Globus pallidus (tissue), 1 donor: ENCODE measurements at places on chromosomes 3 and 15.
A peak's percentile ranks its signal among the peaks of the same experiment; 100 is the strongest.

DNA sequence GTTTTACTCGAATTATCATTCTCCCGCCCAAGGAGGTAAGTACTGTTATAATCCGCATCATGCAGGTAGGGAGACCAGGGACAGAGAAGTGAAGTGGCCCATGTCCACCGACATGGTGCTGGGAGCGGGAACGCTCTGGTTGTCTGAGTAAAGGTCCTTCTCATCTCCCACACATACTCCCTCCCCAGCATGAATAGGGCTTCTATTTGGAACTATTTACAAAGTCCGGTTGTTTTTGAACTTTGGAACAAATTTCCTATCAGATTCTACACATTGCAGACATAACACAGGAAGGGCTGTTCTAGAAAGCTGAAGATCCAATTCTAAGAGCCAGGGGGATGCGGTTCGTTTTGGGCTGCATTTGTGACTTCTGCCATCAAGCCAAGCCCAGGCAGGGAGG is 94.8 kb upstream of the TLE3 start:
- no peak for DNase-seq

DNA sequence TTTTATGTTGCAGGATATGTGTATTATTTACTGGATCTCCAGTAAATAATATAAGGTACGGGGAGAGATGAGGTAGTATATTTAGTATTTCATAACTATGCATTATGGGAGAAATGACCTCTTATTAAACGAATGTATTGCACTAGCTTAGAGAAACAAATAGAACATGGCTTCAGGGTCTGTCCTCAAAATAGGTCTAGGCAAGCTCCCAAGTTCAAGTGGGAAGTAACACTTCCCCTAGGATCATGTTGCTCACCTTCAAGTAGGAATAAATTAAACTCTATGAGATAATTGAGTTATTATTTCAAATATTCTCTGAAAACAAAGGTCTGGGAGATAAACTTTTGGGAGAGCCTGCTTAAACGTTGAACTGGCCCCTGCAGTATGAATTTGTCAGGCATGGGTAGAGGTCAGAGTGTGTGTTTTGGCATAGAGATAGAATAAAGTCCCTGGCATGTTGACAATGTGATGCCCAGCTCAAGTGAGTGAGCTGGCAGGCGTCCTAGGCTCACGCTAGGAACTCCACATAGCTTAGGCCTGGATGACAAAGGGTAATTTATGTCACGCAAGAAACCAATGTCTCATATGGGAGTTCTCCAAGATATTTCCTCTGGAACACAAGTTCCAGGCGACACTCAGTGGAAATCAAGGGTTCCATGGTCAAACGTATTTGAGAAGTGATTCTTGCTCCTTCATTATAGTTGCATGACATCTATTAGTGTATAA is 236.8 kb downstream of the CACNA2D3 start:
- no peak for DNase-seq

- DNase-seq, result no peak
Observed at GRCh38 chr15:66308531-66308930, 15.2 kb downstream of the DIS3L start.

- DNase-seq, result no peak
Observed at GRCh38 chr15:96047255-96047931, 283.1 kb upstream of the NR2F2 start.

DNA sequence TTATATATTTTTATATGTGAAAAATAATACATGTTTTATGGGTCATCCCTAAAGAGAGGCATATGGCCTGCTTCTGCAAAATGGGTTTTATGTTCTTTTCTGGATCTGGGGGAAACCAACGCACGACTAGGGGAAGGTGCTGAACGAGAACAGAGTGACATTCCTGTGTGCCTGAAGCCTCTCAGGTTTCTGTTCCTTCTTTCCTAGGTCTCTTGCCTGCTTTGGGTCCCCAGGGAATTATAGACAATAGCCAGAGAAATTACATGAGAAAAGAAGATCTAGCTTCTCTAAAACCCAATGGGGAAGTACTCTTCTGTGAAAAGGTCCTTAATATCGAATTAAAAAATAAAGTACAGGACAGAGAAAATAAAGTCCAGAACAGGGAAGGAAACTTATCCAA is 66.5 kb downstream of the IGSF11 start:
- DNase-seq, result no peak

DNA sequence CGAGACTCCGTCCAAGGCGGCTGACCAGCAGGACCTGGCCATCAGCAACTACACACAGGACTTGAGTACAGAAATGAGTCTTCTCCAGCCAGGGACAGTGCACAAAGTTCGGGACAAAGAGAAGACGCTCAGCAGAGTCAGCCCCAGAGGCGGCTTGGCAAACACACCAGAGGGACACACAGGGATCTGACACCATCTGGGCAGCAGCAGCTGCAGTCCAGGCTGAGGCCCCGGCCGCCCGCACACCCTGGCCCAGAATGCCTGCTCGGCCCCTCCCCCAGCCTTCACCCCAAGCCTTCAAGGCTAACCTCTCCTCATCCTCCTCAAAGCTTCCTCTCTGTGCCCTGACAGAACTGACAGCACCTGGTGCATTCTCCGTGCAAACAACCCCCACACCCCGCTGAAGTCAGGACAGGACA is 61.1 kb downstream of the XXYLT1 start:
- no peak for DNase-seq

GRCh38 chr3:15064299-15064834 is 748 bp downstream of the MRPS25 start:
- no peak for DNase-seq

- DNase-seq, result no peak
Observed at GRCh38 chr3:32850636-32851035, 32.8 kb downstream of the TRIM71 start.

DNA sequence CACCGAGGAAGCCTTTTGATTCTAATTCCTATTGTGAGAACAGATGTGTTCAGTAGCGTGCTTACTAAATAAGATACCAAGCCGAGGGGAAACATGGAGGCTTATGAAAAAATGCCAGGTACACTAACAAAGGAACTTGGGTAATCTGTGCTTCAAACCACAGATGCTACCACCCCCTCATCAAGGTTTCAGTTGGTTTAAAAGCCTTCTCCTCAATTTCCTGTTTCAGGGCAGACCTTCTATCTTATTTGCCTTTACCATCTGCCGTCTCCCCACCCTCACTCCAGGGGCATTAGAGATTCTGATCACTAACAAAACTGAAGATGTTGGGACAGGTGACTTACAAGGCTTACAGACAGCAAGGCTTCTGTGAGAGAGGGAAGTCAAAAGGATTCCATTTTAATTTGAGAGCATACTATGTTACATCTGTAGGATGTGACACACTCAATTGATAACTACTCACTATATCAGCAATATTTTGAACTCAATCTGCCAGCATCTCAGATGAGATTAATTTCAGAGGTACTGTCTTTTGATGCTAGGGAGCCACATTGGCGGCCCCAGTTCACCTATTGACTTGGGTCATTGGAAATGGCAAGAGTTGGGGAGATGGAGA is 60.6 kb upstream of the PLCL2 start:
- DNase-seq, result no peak

GRCh38 chr3:131794766-131795388 is 239.9 kb downstream of the CPNE4 start:
- peak; percentile 31 for DNase-seq

DNA sequence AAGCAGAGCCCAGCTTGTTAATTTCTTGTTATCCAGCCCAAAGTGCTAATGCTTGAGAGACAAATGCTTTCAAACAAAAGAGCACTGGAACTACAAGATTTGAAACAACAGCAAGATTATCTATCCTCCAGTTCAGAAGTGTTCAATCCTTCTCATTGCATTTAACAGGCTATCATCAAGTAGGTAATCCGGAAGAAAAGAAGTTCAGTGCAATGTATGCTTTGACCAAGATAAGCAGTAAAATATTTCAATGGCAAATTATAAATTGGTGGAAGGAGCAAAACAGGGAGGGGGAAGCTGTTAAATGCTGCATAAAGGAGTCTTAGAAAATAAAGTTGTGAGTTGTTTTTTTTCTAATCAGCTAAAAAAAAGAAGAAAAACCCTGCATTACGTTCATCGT is 8.8 kb downstream of the LRIG1 start:
- DNase-seq, result no peak

- DNase-seq, result peak; percentile 45
Observed at GRCh38 chr3:49165771-49166751, at the start of gene CCDC71. Gene CCDC71 (minus strand): TSS chr3:49166331. CDS start chr3:49164208, 2,123 bp downstream.

GRCh38 chr3:46903341-46904302 is 26.1 kb downstream of the PTH1R start:
- no peak for DNase-seq

DNA sequence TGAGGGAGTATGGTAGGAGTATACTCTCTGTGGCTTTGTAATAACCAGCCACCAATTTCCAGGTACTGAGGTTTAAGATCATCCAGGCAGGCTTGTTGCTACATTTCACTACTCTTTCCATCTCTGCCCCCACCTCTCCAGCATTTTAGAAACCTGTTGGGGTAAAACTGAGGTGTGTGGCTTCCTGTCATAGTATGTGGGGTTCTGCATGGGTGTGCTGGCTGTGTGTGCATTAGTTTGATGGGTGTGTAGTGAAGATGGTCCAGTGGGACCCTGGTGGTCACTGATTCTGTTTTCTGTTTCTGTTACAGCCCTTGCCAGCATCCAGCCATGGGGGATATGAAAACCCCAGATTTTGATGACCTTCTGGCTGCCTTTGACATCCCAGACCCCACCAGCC is 34.0 kb downstream of the ZNF592 start:
- DNase-seq, result no peak

DNA sequence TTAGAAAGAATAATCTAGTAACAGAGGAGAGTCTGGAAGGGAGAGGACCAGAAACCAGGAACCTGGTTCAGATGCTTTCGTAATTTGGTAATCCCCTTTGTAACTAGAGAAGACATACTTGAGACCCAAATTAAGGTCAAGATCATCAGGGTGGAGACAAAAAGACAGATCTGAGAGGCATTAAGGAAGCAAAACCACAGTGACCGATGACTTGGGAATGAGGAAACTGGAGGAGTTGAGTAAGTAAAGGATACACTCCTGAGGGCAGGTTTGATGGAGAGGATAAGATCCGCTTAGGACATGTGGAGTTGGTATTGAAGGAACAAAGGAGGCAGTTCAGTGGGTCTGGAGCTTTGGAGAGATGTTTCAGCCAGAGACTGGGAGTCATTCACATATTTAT is 23.6 kb upstream of the BCL2A1 start:
- DNase-seq, result no peak

DNA sequence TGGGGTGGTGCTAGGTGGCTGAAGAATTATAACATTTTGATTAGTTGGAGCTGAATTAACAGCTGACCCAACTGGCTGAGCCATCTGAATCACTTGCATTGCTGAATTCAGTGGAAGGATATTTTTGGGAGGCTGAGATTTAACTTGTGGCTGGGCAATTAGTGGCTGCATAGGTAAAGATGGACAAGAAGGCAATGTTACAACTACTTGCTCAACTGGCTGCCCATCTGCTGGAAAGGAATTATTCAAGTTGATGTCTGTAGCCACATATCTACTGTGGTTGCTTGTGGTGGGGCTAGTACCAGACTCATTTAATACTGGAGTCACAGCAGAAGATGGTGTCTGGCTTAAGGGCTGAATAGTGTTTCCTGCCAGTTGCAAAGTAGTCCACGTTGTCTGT is 36.4 kb downstream of the USF3 start:
- DNase-seq, result no peak

DNA sequence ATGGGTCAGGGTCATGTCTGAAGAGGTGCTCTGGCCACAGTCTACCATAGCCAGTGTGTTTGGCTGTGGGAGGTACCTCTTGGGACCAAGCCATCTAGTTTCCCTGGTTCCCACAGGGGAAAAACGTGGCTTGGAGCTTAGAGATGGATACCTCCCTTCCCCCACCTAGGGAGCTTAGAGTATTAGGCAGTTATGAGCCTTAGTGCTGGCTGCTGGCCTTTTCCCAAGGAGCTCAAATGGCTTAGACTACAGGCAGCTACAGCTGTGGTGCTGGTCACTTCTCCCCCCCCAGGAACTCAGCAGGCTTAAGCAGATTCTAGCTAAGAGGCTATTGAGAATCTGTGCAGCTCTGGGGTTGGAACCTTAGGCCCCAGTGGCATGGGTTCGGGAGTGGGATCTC is 591.2 kb downstream of the NSUN3 start:
- DNase-seq, result no peak

DNA sequence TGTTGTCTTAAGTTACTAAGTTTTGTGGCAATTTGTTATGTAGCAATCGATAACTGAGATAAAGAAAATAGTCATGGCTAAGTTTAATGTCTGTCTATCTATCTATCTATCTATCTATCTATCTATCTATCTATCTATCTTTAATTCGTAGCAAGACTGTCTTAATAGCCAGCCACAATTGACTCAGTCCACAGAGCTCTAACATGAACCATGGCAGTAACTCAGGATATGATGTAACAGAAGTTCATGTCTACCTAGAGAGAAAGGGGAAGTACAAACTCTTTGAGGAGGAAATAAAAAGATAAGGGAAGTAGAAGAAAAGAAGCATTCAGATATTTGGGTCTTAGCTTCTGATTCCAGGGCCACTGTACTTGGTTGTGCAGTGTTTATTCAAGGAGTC is 61.5 kb upstream of the FNDC3B start:
- peak; percentile 27 for DNase-seq

DNA sequence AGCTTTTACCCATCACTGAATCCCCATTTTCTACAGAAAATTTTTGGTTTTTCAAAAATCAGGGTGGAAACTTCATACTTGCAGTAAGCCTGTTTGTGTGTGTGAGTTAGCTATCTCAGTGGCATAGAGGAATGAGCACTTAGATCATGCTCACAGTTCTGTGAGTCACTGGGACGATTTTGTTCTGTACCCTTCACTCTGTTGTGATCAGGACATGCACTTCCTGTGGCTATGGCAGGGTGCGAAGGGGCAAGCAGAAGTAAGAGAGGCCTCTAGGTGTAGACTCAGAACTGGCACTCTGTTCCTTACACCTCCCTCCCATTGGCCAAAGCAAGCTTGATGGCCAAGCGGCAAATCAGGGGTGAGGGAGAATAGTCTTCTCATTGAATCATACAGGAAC is 11.6 kb downstream of the NIPA2 start:
- no peak for DNase-seq

- DNase-seq, result no peak
Observed at GRCh38 chr3:53808496-53808895, 37.7 kb downstream of the CHDH start.

GRCh38 chr15:44633603-44634002 is 29.9 kb downstream of the SPG11 start:
- no peak for DNase-seq

DNA sequence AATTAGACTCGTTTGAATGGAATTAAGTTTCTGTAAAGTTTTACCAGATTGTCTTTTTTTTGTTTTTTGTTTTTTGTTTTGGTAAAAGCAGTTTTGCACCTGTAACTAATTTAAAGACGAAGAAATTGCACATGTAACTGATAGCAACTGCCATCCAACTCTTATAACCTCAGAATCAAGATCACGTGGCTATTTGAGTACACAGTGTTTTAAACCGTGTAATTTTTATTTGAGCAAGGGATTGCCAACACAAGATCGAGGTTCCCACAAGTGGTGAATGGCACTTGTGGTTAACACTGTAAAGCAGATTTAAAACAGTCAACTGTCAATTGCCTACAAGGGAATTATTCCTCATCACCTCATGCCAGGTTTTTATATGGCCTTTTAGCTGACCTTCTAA is 67.3 kb downstream of the PPARG start:
- DNase-seq, result no peak

GRCh38 chr3:122510878-122511535 is 3.7 kb downstream of the KPNA1 start:
- no peak for DNase-seq
